ENCODE measurements at places on chromosomes 5 and 9. TPM values are rescaled to one million over a fixed set of nuclear protein-coding genes. Genes with fewer than 3 reads are reported as not detected.

GRCh38 chr9:119334745-119335144 lies 34.5 kb downstream of the BRINP1 start:
- DNase-seq = no peak
- H3K27ac ChIP-seq = no peak overlapping the region
- peak overlapping the region; percentile 30 for H3K4me3 ChIP-seq
- peaks cover 7% of the 10 kb centered on the region for H3K27me3 ChIP-seq
- peaks cover 10% of the 10 kb centered on the region for H3K36me3 ChIP-seq
- peaks cover 32% of the 10 kb centered on the region for H3K4me1 ChIP-seq

GRCh38 chr9:37602817-37603216 lies 10.4 kb upstream of the TOMM5 start:
- no peaks in the 10 kb centered on the region for H3K36me3 ChIP-seq
- DNase-seq = no peak
- H3K4me3 ChIP-seq = no peak overlapping the region
- no peak overlapping the region for H3K27ac ChIP-seq
- H3K4me1 ChIP-seq = no peaks in the 10 kb centered on the region

- peak overlapping the region; percentile 80 for H3K27ac ChIP-seq
- H3K27me3 ChIP-seq = no peaks in the 10 kb centered on the region
Measured at GRCh38 chr9:6833518-6834192, 75.9 kb downstream of the KDM4C start.

DNA sequence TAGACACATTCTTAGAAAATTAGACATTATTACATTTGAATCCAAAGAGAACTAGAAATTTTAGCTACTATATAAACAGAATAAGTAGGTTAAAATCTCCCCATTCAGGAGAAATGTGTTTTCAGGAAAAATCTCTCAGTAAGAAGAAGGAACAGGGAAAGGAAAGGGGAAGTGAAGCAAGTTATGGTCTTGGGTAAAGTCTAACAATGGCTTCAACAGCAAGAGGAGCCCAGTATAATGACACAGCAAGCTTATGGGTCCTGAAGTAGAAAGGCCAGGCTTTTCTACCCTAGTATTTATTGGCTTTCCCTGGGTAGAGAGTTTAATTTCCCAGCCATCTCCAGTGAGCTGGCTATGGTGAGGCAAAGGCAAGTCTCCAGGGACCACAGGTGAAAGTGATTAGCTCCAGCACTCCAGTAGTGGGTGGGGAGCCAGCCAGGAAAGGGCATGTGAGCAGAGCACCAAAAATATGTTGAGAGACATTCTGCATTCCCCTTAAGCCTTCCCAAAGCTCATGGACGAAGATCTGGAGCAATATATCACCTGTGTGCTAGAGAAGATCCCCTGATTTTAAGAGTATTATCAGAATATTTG lies 981.7 kb downstream of the NR2F1-AS1 start:
- no peaks in the 10 kb centered on the region for H3K36me3 ChIP-seq
- H3K4me3 ChIP-seq = no peak overlapping the region
- H3K27ac ChIP-seq = no peak overlapping the region
- H3K27me3 ChIP-seq = no peaks in the 10 kb centered on the region
- no peaks in the 10 kb centered on the region for H3K4me1 ChIP-seq

Gene CLIC3
- total RNA-seq = 38.6 TPM

Gene OR1Q1
- not detected for total RNA-seq
